ENCODE measurements at places on chromosomes 13 and 19. TPM values are rescaled to one million over a fixed set of nuclear protein-coding genes. Genes with fewer than 3 reads are reported as not detected.
A peak's percentile ranks its signal among the peaks of the same experiment; 100 is the strongest.

BCL3 gene
- 4.6 TPM for total RNA-seq

GRCh38 chr19:22602631-22603272 is 31.4 kb upstream of the ZNF492 start:
- DNase-seq: no peak

- DNase-seq: no peak
Observed at GRCh38 chr19:35727053-35727955, 9.5 kb downstream of the KMT2B start.

VSTM2B gene
- total RNA-seq: not detected

DNA sequence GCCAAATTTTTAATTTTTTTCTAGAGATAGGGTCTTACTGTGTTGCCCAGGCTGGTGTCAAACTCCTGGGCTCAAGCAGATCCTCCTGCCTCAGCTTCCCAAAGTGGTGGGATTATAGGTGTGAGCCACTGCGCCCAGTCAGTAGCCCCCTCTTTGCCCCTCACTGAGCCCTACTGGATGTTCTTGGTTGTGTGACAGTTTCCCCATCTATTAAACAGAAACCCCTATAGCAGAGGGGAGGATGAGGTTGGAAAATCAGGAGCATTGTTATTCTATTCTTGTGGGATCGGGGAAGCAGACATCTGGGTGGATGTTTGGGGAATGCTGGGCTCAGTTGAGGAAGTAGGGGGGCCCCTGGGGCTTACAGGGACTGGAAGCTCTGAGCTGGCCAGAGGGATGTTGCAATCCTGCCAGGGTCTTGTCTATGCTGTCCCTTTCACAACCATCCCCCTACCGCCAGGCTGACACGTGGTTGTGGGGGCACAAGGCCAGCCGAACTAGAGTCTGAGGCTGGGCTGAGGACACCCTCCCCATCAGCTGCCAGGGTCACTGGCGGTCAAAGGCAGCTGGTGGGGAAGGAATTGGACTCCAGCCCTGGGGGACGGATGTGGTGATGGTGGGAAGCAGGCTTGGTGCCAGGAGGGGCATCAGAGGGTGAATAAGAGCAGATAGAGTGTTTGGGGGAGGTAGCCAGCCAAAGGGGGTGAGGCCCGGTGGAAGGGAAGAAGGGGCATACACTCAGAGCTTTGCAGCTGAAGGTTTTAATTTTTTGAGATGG is 10.9 kb downstream of the APOC1 start:
- DNase-seq: peak; percentile 34

DNA sequence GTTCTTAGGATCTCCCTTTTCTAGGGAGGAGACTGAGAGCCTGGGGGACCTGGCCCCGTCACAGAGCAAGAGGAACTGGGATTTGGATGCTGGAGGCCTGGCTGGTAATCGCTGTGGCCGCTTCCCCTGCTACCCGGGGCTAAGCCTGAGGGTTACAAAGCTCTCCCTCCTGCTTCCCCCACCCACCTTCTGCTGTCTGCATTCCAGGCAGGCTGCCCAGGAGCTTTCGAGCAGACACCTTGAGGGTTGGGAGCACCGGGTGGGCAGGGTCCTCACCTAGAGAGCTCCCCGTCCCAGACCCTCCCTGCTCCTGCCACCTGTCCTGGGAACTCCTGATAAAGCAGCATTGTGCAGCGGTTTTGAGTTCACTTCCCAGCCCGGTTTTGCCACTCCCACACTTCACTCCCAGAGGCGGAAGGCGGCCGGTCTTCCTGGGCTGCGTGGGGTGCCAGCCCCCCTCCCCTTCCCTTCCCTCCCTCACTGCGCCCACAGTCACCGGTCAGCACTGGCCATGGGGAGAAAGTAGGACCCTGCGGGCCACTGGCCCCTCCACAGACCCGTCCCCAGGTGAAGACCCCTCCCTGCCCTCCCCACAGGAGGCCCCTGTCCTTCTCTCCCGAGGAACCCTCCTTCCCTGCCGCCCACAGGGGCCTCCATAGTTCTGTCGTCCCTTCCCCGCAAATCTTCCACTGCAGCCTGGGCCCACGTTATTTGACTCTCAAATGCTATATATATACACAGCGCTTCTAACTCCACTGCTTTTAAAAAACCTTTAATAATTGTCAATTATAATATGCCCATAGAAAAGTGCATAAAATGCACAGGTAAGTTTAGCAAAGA is 8.1 kb downstream of the PAK4 start:
- DNase-seq: no peak

DNA sequence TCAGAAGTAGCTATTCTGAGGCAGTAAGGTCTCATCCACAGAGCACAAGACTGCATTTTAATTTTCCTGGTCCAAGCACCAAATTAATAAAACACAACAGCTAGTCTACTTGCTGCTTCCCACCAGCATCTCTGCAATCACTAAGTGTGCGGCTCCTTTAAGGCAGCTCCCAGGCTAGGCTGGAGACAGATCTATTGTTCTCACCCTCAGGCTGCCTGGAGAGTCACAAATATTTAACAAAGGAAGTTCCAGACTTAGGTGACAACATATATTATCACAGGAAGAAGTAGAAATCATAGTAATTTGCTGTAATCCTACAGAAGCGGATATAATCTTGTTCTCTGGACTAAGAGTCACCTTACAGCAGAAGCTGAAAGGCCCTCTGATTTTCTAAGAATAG is 2.2 kb upstream of the EID2 start:
- no peak for DNase-seq

DNA sequence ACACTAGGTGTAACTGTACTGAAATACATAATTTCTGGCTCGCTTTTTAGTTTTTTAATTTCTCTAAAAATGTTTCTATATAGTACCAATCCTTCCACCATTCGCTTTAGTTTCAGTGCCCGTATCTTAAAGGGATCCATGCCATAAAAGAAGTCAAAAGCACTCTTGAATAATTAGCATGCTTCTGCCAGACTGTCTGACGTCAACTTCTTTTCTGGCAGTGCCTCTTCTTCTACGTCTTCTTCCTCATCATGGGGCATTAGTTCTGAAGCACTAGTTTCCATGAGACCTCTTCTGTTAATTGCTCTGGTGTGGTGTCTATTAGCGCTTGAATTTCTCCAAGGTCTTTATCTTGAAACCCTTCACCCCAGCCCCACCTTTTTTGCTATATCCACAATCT is 93.8 kb upstream of the DOCK9 start:
- DNase-seq: no peak

- DNase-seq: no peak
Observed at GRCh38 chr19:17754634-17755442, 3.6 kb downstream of the FCHO1 start.

SPART gene
- total RNA-seq: 64.0 TPM

ZNF850 gene
- 4.5 TPM for total RNA-seq

LRRC25 gene
- 3.7 TPM for total RNA-seq

PEG3 gene
- 37.3 TPM for total RNA-seq

- DNase-seq: no peak
Observed at GRCh38 chr13:110890279-110891165, 24.3 kb downstream of the ANKRD10 start.

MBNL2 gene
- 73.4 TPM for total RNA-seq

DNA sequence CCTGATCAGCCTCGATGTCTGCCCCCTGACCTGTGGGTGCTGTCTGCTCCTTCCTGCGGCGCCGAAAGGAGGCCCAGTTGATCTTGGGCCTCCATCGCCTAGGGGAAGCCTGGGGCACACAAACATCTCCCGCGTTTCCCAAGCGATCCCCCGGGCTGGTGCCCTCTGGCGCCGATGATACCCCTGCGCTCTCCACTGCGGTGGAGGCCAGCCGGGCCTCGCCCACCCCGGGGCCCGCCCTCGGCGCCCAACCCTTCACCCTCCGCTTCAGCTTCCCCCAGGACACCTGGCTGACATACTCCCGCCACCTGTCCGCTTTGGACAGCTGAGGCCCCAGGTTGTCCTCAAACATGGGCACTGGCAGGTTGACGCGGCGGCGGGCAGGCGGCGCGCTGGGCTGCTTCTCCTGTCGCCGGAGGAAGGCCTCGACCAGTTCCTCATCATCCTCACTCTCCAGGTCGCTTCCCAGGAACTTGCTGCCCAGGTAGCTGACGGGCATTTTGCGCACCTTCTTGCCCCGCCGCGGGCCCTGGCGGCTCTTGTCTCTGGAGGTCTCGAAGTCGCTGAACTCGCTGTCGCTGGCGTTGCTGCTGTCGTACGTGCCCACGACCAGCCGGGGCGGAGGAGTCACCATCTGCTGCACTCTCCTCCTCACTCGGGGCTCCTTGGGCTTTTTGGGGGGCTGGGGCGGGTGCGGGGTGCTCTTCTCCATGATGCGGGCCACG is 1.3 kb downstream of the CCDC8 start:
- DNase-seq: no peak

KCNRG gene
- 4.5 TPM for total RNA-seq

DNA sequence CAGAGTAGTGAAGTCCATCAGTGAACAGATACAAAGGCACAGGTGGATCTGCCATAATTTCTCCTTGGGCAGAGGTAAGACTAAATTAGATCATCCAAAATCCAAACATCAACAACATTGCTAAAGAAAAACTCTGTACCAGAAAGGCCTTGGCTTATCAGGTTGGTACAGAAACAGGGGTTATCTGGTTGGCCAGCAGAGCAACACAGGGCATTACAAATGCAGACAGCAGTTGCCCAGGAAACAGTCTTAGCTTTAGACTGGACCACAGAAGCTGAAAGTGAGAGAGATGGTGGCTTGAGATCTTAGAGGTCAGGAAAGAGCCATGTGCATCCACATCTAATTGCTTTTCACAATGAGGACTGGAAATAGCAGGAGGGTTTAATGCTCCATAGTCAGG is 26.6 kb upstream of the DGKH start:
- no peak for DNase-seq

DNA sequence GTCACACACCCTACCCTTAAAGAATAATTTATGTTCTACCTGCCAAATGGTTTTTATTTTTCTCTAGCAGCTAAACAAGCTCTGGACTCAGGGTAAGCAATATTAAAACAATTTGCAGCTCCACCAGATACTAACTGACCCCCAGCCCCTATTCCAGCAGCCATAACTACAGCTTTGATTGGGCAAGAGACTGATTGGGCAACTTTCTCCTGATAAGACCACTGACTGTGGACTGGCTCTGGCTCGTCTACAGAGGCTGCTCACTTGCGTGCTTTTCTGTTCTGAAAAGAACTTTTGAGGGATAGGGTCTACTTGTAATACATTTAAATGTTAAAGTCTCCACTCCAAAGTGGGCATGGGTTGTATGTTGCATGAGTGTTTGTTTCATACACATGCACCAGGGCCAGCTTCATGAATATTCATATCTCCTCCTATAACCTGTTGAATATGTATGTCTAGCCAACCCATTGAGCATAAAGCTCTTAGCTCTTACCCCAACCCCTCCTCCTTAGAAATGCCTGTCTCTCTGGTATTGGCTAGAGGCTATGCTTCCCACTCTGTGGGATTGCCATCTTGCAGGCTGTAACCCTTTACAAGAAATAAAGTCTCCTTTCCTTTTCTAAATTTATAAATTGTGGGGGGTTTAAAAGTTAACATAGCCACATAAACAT is 19.9 kb downstream of the OR7A5 start:
- DNase-seq: no peak

GRCh38 chr13:108980237-108980636 is 350.8 kb downstream of the MYO16 start:
- no peak for DNase-seq

DNA sequence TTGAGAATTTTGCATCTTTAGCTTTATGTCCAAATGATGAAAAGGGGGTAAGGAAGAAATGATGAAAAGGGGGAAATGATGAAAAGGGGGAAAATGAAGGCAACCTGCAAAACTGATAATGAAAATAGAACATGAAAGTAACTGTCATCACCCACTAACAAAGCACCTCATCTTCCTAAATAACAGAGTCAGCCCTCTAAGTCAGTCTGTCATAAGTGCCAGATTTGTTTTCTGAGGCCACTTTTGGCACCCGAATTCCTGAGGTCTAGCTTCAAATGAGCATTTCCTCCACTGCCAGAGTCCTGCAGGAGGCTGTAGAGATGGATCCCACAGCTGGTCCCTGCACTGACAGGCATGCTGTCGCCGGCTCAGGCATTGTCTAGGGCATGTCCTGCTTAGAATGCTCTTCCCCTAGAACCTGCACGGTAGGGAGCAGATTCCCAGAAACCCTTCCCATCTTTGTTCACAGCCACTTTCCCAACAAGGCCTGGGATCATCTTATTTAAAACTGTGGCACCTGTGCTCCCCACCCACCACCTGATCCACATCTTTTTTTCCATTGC is 25.3 kb downstream of the RAP2A start:
- no peak for DNase-seq
